ENCODE measurements at places on chromosomes 12 and 14. TPM values are rescaled to one million over a fixed set of nuclear protein-coding genes. Genes with fewer than 3 reads are reported as not detected.

OR4L1 gene
- not detected for total RNA-seq

PRKD1 gene
- total RNA-seq, result 15.2 TPM

CCDC198 gene
- total RNA-seq, result not detected

- DNase-seq, result no peak
These were observed 255.5 kb downstream of the RASSF9 start for GRCh38 chr12:85580562-85581168.

GRCh38 chr12:6782119-6782518 is 7.2 kb upstream of the CD4 start:
- no peak for DNase-seq

DNA sequence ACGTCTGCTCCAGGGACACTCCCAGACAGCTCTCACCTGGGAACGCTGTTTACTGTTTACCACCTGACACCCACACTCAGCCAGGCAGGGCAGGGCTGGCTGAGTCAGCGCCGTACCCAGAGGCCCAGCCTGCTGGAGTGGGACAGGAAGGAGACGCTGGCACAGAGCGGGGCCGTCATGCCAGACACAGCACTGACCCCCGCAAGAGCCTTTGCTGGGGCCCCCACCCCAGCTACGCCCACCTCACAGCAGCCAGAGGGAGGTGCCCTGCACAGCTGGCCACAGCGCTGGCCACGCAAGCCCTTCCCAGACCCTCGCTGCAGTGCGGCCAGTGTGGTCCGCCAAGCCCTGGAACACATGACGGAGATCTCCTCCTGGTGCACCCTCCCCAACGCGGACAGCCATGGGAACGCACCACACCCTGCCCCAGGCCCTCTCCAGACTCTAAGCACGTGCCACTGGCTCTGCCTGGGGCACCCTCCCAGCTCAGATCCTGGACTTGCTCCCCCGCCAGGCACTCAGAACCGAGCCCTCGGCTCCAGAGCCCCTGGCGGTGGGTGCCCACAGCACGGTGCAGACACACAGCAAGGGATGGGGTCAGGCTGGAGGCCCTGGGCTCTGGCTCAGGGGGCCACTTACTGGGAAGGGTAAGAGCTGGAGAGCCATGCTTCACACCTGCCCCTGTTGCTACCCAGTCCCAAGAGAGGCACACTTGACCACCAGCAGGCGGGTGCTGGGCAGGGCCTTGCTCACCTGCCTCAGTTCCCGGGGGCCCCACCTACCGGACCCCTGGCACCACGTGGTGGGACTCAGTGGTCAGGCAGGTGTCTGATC is 5.7 kb downstream of the AHNAK2 start:
- DNase-seq, result no peak

DNA sequence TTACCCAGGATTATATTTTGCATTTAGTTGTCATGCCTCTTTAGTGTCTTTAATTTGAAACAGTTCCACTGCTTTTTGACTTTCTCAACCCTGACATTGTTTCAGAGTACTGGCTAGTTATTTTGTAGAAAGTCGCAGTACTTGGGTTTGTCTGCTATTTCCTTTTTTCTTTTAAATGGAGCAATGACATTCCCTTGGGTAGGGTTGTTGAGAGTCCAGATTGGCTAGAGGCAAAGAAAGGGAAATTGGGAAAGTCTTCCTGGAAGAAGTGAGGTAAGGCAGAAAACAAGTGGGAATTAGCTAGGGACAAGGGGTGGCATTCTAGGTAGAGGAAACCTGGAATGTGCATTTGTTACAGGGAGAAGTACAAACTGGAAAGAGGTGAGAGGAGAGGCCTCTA is 245.9 kb downstream of the EMP1 start:
- peak; percentile 62 for DNase-seq

- DNase-seq, result no peak
These were observed 151.3 kb downstream of the ANKS1B start for GRCh38 chr12:99833397-99833796.

DNA sequence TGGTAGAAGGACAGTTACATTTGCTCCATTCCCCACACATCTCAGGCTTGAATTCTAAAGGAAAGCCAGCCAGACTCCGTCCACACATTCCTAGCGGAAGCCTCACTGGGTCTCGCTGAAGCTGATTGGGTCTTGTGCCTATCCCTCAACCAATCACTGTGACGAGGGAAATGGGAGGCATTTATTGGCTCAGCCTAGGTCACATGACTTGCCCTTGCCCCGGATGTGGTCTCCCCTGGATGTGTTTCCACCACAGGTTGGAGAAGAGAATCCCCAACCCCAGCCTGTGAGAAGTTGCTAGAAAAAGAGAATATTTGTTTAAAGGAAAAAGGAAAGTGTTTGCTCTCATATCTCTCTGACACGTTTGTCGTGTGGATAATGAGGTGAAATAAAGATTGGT is 93.4 kb downstream of the C12orf75 start:
- no peak for DNase-seq

All from esophagus muscularis mucosa (tissue), 4 donors.